Activated CD8-positive, alpha-beta memory T cell treated with anti-CD3 and anti-CD28 coated beads, Interleukin-2, amount 50 U/mL, for 48 hours (primary cell): ENCODE measurements at places on chromosomes 11 and 22.

DNA sequence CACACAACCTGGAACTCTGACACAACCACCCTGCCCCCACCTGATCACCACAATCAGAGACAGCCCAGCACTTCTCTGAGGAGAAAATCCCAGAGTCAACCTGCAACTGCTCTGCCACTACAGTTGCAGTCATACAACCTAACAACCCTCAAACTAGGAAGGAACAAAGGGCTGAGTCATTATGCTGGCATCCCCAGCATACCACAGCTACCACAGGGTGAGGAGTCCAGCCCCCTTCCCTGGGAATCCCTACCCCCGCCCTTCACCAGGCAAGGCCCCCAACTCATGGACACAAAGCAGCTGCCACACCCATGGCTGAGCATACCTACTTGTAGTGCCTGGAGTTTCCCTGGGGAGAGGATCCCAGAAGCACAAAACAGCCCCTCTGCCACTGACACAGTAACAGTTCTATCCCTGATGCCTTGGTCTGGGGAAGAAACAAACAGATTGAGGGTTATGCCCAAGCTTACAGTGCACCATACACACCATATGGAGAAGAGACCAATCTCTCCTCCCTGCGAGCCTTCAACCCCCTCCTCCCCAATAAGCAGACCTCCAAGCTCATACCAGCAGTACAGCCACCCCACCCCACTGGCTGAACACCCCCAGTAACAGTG, 68.5 kb upstream of the C11orf58 start:
- DNase-seq: no peak

GRCh38 chr11:76329084-76329648, 51.8 kb downstream of the THAP12 start:
- DNase-seq: no peak

DNA sequence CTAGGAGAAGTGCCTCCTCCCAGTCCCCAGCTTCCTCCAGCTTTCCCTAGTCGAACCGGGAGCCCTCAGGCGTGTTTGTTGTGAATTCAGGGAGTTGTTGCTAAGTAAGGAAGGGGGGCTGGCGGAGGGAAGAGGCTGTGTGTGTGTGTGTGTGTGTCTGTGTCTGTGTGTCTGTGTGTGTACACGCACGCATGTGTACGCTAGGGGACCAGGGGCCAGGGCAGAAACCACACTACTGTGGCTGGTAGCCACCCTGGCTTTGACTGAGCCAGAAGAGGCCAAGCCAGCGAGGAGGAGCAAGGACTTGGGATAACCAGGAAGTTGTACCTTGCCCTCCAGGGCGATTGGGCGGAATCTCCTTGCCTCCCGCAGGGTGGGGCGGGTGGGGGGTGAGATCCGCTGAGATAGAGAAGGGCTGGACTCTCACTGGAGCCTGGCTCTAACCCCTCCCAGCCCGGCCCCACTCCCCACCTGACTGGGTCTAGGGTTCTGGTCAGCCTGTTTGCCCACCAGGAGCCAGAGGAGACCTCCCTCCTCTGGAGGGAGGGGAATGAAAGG, 7.5 kb downstream of the BCL9L start:
- no peak for DNase-seq

DNA sequence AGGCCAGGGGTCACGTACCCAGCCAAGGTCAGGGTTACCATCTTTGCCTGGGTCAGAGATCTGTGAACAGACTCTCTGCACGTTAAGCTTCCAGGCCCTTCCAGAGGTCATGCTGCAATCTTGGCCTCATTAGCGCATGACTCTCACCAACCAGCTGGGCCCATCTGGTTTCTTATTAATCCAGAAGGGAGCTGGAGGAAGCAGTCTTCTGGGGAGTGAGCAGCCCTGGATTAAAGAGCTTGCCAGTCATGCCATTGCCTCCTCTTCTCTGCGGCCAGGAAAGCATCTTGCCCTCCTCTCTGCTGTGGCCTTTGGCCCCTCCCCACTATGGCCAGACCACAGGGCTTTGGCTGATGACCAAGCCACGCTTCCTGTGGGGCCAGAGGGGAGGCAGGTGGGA, 57.4 kb downstream of the CHST1 start:
- no peak for DNase-seq

DNA sequence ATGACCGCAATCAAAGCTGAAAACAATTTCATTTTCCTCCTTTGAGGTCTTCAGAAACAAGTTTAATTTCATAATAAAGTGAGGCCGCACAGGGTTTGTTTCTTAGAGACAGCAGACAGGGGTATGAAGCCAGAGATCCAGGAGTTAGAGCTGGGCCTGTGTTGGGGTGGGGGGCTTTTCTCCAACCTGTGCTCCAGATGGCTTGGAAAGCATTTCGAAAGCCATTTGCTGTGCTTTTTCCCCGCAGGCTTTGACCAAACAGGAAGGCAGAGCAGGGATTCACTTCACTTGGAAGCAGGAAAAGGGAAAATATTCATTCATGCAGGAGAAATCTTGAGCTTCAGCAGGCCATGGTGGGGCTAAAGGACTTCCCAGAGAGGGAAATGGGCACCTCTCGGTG, 617.4 kb downstream of the SOX6 start:
- DNase-seq: no peak
